NCI-H2171 treated with DMSO at 0.1 percent for 48 hours (cell line): ENCODE measurements at places on chromosomes 7 and 10.

- no peak for DNase-seq
Observed at GRCh38 chr7:99258501-99258900, 14.1 kb upstream of the MYH16 start.

GRCh38 chr10:34200355-34200901 lies 614.7 kb downstream of the PARD3 start:
- peak; percentile 68 for DNase-seq

DNA sequence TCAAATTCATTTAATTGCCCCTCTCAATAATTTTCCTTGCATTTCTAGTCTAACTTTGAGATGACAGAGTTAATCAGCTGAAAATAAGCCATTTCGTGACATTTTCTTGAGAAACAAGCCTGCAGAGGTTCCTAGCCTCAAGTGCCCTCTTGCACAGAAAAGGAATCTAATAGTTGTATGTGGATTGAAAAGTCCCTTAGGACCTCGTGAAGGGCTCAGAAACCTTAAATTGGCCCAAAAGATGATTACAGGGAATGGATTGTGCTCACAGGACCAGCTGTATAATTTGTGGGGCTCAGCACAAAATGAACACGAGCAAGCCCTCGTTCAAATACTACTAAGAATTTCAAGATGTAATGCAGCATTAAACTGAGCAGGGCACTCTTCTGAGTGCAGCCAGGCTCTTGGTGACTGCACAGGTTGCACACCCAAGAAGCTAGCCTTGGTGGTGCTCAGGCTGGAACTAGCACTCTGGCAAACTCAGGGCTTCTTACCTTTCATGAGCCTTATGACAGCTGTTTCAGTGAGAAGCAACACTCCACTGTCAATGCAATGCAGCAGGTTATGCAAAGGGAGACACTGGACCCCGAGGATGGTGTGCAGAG lies 102.2 kb downstream of the GSAP start:
- DNase-seq, result no peak

DNA sequence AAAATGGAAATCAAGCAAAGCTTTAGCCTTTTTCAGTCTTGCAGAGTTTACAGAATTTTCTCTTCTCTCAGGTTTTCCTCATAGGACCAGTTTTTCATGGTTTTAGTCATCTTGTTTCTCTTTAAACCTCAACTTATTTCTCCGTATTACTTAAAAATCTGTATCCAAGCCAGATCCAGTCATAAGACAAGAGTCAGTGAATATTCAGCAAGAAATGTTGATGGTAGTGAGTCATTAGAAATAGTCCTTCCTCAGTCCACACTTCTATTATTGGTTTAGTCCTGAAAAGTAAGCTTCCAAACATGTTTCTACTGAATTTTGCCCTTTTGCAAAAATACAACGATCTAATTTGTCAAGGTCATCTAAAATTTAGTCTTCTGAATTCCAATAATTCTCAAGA lies 107.0 kb downstream of the VIM start:
- DNase-seq, result no peak

DNA sequence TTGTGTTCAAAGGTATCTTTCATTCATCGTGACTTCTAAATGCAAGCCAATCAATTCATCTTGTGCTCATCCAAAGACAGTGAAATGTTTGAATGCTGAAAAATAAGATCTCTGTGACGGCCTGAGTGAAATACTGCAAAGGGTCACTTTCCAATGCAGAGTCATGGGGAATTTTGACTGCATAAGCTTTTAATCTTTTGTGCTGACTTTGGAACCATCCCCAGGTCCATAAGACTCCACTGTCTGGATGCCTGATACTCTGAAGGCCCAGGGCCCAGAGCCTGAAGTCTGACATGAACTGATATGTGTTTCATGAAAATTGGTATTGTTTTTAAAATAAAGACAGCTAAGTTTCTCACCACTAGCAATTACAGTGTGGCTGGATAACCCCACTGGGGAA lies 39.0 kb downstream of the PPP1R3C start:
- DNase-seq, result no peak

GRCh38 chr7:159008417-159008816 lies 136.2 kb downstream of the VIPR2 start:
- no peak for DNase-seq

- no peak for DNase-seq
Observed at GRCh38 chr10:98006266-98006665, 24.2 kb downstream of the CRTAC1 start.

DNA sequence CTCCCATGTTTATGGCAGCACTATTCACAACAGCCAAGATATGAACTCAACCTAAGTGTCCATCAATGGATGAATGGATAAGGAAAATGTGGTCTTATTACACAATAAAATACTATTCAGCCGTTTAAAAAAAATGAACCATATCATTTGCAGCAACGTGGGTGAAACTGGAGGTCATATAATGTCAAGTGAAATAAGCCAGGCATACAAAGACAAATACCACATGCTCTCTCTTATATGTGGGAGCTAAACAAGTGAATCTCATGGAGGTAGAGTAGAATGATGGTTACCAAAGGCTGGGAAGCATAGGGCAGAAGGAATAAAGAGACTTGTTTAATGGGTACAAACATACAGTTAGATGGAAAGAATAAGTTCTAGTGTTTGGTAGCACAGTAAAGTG lies 699.1 kb downstream of the NRG3 start:
- no peak for DNase-seq

DNA sequence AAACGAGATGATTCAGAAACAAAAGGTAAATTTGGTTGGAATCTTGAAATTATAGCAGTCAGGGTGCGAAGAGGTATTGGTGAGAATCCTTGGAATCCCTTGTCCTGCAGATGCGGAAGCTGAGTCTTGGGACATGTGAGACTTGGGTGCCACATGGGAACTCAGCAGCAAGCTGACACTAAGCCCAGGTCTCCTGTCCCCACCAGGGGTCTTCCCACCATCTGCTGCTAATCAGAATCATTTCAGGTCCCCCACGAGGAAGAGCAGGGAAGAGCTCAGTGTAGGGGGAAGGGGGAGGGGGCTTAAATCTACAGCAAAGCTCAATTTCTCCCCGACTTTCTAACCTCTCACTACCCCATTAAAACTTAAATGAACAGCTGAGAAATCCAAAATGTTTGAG lies 126.1 kb upstream of the BMPER start:
- peak; percentile 4 for DNase-seq

GRCh38 chr7:105439174-105439893 lies 50.6 kb upstream of the SRPK2 start:
- DNase-seq, result no peak

DNA sequence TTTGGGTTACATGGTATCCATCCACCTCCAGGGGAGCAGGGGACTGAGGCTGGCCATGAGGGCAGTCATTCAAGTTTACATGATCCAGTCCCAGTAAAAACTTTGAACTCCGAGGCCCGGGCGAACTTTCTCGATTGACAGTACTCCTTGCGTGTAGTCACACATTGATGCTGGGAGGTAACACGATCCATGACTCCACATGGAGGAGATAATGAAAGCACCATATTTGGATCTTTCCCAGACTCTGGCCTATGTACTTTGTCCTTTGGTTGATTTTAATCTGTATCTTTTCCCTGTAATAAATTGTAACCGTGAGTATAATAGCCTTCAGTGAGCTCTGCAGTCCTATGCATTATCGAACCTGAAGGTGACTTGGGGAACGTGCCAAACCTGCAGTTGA lies 401.6 kb downstream of the KCNMA1 start:
- DNase-seq, result no peak

DNA sequence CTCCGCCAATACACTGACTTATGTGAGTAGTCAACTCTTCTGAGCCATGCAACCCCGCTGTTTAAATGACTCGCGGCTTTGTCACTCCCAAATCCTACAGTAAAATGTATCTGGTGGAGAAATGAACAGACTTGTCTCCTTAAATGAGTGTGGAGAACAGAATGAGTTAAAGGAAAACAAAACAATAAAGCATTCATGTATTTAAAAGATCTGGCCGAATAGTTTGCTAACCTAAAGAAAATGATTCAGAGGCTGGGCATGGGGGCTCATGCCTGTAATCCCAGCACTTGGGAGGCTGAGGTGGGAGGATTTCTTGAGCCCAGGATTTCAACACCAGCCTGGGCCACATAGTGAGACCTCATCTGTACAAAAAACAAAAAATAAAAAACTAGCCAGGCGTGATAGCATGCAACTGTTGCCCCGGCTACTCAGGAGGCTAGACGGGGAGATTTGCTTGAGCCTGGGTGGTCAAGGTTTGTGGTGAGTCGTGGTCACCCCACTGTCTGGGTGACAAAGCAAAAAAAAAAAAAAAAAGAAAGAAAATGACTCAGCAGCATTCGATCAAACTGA lies 86.5 kb upstream of the PFKP start:
- DNase-seq, result no peak

DNA sequence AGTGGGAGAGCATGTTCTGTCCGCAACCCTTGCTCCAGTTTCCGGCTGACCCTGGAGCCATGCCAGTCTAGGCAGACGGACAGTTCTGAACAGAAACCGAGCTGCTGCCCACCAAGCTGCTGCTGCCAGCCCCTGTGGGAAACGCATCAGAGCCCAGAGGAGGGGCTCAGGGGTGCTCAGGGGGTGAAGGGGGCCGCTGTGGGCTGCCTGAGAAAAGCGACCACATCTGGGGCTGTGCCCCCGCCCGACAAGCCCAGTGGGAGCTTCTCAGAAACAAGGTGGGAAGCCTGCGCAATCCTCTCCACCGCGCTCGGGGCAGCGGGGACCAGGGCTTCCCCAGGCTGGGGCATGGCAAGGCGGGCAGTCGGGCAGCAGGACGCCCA lies 38.8 kb upstream of the CFAP46 start:
- DNase-seq, result no peak

- DNase-seq, result no peak
Observed at GRCh38 chr7:46320956-46321355, 399.9 kb upstream of the IGFBP3 start.

DNA sequence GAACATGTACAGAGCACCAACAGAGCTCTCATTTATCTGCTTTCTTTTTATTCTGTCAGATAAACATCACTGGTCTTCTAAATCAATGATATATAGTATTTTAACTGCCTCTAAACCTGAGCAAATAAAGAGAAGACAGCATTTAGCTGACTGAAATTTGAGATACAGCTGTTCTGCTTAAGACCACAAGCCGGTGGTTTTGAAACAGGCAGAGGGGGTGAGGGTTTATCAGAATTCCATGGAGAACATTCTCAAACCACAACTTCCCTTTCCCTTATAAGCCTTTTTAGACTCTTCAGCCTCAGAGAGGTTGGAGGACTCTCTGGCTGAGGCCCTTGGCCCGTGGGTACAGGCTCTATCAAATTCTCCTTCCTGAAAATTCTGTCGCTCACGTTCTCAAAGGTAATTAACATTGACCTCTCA lies 87.4 kb upstream of the RSU1 start:
- no peak for DNase-seq

DNA sequence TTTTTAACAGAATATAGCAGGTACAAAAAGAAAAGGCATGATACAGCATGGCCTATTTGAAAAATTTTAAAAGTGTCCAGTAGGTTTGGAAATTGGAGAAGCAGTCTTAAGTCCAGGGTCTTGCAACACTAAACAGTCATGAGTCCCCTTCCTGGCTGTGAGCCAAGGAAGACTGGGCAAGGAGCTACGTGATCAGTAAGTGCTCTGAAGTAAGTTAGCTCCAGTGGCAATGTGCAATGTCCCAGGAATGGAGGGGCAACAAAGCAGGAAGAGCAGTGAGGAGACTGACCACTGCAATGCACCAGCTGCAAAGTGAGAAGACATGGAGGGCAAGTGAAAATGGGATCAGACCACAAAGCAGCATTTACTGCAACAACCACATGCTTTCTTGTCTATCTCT lies 72.9 kb upstream of the GRID1 start:
- no peak for DNase-seq

DNA sequence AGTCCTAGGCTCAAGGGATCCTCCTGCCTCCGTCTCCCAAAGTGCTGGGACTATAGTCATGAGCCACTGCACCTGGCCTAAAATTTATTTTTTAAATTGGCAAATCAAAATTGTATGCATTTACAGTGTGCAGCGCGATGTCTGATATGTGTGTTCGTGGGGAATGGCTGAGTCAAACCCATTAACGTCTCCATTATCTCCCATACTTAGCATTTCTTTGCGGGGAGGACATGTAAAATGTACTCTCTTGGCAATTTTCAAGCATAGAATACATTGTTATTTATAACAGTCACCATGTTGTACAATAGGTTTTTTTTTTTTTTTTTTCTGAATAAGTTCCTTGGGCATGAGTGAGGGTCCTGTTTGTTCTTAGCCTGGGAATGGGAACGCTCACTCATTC lies 3.8 kb downstream of the TMEM184A start:
- no peak for DNase-seq

DNA sequence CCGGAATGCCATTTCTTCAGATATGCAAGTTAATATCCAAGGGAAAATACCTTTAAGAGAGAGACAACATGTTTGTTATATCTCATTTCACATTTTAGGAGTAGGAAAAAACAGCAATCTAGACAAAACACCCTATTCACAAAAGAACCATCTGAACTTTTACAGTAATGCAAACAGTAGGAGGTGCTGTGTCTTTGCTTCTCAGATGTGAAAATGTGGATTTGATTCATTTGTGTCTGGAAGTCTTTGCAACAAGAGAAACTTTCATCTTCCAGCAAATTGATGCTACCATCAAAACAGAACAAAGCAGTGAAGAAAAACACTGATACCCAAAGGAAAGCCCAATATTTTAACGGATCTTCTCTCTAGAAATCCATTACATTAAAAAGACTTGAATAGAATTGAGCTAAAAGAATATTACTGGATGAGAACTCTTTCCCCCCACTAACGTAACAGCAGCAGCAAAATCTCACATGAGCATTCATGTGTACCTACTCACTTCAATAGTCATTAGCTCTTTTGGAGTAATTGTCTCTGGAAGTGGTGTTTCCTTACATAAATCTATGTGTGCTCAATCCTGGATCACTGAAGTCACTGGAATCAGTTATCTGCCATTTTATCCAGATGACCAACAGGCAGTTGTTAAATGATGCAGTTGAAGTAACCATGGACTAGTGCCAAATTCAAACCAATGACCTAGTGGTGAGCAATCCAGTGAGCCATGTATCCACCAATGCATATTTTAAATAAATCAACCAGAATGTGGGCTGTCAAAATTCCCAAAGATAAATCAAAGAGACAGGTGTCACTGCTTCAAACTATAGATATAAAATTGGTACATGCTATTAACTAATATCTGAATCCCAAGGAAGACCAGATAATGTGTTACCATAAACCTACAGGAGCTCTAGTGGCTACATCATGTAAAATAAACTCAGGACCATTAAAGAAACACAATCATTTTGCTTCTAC lies 1.8 kb downstream of the SEMA3C start:
- DNase-seq, result no peak
